Non-pigmented ciliary epithelial cell (primary cell): ENCODE measurements at places on chromosomes 11 and 22.

GRCh38 chr11:102118937-102119336 lies 8.7 kb downstream of the YAP1 start:
- DNase-seq: no peak

GRCh38 chr11:116651098-116651736 lies 121.6 kb downstream of the BUD13 start:
- no peak for DNase-seq

DNA sequence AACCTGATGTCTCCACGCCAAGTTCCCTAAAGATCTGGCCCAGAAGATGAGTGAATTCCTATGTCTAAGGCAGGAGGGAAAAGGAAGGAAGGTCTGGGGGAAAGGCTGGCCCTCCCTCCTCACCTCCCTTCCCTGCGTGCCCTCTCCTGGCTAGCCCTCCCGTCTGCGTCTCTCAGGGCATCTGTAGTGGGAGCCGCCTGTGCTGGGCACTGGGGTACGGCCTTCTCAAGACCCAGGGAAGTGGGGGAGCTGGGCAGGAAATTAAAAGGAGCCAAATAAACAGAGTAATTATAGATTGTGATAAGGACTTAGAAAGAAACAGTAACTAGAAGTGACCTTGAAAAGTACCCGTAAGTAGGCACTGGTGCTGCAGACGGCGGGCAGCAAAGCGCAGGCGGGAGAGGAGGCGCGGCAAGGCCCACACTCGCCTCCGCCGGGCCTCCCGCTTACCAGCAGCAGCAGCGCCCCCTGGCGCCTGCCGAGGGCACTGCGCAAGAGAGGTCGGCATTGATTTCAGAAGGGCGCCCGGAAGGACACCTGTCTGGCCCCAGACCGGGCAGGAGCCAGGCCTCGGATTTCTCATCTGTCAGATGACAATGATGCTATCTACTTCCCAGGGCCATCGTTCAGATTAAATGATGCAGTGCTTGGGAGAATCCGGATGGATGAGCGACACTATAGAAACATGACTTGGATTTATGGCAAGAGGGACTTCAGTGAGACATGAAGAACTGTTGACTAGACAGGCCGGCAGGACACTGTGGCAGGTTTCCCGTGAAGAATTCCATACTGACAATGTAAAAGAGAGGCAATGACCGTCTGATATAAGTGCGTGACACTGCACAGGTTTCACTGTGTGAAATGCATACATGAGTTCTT lies 7.3 kb downstream of the KCNJ1 start:
- no peak for DNase-seq

DNA sequence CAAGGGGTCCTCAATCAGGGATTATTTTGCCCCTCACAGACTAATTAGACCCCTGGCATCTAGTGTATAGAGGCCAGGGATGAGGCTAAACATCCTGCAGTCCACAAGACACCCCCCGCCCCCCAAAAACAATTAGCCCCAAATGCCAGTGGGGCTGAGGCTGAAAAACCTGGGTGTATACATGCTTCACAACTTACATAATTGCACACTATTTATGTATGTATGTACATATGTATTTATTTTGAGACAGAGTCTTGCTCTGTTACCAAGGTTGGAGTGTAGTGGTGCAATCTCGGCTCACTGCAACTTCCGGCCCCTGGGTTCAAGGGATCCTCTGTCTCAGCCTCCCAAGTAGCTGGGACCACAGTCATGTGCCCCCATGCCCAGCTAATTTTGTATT lies 28.8 kb upstream of the SHANK2 start:
- no peak for DNase-seq

- no peak for DNase-seq
Measured at GRCh38 chr11:221998-222789, 13.9 kb downstream of the SIRT3 start.

DNA sequence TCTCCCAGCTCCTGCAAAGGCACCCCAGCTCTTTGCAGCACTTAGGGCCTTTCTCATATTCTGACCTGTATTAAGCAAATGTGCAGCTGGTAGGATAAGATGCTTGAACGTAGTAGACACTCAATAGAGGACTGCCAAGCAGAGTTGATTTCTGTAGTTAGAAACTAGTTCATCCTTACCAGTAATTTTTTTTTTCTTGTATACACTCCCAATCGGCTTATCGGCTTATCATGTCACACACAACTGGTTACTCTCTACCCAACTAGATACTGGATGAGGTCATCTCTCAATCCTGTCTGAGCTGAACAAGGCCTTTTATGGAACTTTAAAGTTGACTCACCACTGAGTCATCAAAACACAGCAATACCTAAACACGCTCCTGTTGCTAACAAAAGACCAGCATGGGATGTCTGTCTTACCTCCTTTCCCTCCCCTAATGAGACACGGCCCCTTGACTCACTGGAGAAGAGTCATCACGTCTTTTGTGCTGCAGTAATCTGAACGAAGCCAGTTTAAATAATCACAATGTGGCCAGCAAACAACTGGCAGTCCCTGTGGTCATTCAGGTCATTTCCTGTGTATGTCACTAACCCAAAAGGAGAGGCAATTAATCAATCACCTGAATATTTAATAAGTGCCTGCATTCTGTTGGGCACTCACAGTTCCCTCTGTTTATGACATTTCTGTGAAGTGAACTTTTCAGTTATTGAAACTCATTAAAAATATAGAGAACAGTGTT lies 7.5 kb upstream of the WEE1 start:
- DNase-seq: peak; percentile 100

DNA sequence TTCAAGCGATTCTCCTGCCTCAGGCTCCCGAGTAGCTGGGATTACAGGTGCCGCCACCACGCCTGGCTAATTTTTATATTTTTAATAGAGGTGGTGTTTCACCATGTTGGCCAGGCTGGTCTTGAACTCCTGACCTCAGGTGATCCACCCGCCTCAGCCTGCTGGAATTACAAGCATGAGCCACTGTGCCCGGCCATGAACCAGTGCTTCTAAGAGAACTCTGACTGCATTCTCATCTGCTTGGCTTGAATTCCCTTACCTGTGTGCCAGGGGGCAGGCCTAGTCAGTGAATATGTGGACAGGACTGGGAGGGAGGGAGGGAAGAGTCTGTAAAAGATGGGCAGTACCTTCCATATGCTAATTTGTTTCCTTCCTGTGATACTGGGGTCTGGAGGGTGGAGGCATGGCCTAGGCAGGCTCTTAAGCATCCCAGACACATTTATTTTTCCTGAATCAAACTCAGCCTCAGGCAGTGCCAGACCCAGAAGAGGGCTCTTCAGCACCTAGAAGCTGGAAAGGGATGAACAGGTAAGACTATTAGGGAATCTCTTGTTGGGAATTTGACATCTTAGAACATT lies 6.6 kb downstream of the RPS25 start:
- no peak for DNase-seq

- DNase-seq: no peak
Measured at GRCh38 chr11:102346748-102347461, at the start of gene BIRC2. Gene BIRC2, plus strand, starts transcription at chr11:102347214. Its CDS starts 2,641 bp downstream, at chr11:102349855.

DNA sequence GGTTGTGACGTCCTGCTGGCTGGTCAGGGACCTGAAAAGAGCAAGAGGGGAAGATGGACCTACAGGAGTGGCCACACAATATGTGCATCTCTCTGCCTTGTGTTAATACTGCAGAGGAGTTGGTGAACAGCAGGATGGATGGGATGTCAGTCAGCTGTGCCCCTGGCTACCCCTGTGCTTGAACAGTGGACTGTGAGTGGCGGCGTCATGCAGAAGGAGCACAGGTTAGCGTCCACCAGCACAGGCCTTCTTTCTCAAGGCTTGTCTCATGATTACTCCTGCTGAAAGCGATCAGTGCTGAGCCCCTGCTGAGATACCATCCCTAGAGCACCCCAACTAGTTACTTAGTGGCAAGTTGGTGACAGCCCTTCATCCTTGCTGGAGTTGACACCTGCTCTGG lies 3.8 kb upstream of the CHKB start:
- DNase-seq: no peak

DNA sequence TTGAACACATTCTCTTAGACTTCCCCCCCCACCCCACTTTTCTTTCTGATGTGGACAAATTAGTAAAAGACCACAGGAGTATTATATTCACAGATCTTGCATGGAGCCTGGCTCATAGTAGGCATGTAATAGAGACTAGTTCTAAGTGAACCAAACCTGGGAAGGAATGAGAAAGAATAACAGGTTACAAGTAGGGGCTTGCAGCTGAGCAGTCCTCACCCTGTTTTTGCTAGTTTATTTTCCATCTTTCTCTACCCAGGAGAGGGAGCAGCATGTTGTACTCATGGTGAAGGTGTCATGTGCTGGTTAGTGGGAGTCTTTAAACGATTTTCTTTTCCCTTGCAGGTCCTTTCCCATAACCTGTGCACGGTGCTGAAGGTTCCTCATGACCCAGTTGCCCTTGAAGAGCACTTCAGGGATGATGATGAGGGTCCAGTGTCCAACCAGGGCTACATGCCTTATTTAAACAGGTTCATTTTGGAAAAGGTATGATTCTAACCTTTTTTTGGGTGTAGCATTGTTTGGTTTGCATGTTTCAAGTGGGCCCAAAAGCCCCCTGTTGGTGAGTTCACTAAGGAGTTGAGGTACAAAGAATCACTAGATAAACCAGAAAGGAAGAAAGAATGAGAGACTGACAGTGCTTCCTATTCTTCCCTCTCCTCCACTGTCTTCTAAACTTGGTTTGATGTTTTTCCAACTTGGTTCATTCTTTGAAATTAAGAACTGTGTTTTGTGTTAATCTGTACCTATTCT lies 30.1 kb downstream of the SWAP70 start:
- DNase-seq: no peak

- no peak for DNase-seq
Measured at GRCh38 chr11:22761066-22761465, 68.5 kb downstream of the SVIP start.

GRCh38 chr11:87443707-87444106 lies 406.0 kb downstream of the TMEM135 start:
- DNase-seq: no peak

DNA sequence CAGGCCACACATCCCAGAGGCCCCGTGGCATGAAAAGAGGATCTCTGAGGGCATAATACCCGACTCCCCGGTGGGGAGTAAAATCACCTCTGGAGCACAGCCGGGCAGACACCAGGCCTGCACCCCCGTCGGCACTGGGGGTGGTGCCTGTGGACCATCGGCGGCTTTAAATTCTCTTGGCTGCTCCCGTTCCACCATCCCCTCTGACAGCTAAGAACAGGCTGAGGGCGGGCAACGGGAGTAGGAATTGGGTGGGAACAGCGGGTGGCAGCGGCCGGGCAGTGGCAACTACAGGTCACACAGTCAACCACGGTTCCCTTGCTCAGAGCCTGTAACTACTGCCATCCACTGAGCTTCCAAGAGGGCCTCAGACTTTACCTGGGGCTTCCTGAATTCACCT lies 40.2 kb upstream of the MOB2 start:
- DNase-seq: no peak

- no peak for DNase-seq
Measured at GRCh38 chr11:74471668-74472429, 4.5 kb upstream of the KCNE3 start.

GRCh38 chr11:68303083-68303482 lies 9.3 kb upstream of the LRP5 start:
- DNase-seq: no peak

DNA sequence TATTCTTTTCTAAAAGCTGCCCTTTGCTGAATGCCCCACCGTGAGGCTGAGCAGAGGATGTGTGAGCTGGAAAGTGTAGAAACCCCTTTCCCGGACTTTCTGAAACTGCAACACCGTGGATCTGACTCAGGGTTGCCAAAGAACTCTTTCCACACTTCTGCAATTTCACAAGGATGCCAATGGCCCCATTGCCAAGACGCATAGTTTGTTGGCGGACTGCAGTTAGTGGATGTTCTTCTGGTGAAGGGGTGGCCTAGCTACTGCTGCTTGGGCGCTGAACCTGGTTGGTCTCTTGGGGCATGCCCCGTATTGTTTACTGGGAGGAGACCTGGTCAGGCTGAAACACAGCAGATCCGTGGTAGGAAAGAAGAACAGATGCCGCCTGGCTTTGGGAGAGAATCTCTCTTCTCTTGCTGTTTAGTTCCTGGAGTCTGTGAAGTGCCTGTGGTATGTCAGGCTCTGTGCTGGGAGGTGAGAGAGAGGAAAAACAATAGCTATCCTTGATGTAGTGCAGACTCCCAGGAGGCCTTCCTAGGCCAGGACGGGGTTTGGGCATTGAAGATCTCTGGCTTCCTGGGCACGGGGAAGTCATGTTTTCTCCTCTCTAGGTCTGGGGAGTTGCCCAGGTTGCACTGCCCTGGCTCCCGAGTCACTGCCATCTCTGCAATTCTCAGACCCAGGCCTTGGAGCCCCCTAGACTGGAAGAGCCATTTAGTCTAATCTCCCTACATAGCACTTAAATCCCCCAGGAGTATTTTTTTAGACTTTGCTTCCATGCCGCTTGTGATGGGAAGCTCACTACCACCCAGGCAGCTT lies 26.9 kb downstream of the CD82 start:
- no peak for DNase-seq
